ENCODE measurements at places on chromosomes 5 and 9.
A peak's percentile ranks its signal among the peaks of the same experiment; 100 is the strongest.

GRCh38 chr9:98456156-98456613, 200.7 kb upstream of the TBC1D2 start:
- no peak for DNase-seq

DNA sequence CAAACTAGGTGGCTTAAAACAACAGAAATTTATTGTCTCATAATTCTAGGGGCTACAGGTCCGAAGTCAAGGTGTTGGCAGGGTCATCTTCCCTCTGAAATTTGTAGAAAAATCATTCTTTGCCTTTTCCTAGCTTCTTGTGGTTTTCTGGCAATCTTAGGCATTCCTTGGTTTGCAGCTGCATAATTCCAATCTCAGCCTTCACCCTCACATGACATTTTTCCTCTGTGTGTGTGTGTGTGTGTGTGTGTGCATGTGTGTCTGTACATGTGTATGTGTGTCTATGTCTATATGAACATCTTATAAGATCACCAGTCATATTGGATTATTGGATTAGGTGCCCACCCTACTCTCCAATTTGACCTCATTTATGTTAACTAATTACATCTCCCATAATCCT, 330.6 kb downstream of the CHSY3 start:
- no peak for DNase-seq

DNA sequence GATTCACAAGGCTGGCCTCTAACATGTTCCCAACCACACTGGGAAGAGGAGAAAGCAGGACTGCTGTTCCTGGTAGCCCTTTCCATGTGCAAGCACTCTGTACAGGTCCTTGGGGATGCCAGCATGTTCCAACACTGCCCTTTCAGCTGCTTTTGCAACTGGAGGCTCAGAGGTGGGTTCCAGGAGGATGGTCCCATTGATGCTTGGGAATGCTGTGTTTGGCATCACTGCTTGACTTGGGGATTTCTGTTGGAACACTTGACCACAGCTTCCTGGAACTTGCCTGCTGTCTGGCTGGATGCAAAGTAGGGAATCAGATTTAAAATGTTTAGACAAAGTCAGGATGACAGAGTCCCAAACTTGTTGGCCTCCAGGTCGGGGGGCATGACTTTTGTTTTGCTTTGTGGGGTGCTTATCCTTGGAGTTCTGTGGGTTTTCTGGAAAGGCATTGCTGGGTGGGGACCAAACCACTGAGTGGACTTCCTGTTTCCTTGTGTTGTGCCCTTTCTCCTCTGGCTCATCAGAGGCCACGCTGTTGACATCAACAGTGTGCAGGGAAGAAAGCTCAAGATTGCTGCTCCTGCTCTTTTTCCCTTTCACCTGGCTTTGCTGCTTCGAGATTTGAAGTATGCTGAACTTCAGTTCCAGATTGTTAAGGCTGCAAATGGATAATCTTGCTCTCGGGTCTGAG, 148.5 kb upstream of the RPS23 start:
- DNase-seq: no peak

DNA sequence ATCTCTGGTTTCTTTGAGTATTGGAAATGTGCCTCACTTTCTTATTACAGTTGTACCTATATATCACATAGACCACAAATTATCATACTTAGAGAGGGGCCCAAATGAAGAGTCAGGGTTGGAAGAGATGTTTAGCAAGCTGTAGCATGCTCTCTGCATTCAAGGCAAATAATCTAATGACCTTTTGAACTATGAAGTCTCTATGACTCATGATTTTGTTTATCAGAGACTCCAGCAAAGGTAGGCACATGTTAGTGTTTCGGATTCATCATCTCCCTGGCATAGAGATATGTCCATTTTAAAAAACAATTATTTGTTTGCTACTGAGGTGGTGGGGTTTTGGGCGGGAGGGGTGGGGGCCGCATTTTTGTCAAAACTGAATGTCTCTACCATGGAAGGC, 2000.1 kb downstream of the EFNA5 start:
- DNase-seq: no peak

DNA sequence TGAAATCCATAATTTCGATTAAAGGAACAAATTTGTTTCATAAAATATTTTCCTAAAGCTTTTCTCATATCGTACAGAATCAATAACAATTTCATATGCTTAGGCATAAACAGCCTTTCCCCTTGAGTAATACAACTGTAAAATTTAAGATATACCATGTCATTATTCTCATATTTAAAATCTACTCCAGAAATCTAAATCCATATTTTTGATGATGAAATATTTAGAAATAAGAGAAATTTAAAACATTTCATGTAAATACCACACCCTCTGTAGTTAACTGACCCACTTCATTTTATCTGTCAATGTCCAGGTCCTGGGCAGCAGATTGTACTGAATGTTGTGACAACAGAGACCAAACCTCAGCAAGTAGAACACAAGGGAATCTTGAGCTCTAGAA, 5.1 kb downstream of the POC5 start:
- DNase-seq: no peak

DNA sequence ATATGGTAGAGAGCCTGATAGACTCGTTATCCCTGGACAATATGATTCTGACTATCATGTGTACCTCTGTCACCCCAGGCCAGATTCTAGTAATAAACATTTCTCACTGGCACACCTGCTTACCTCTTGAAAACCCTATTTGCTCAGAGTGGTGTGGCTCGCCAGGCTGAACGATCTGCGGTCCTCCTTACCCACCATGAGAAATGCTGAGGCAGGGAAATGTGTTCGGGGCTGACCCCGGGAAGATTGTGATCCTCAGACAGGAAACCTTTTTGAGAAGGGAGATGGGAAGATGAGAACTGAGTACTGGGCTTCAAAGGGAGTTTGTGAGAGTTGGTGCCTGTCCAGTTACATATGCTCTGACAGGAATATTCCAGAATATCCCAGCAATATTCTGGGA, 10.7 kb upstream of the PRXL2C start:
- no peak for DNase-seq

DNA sequence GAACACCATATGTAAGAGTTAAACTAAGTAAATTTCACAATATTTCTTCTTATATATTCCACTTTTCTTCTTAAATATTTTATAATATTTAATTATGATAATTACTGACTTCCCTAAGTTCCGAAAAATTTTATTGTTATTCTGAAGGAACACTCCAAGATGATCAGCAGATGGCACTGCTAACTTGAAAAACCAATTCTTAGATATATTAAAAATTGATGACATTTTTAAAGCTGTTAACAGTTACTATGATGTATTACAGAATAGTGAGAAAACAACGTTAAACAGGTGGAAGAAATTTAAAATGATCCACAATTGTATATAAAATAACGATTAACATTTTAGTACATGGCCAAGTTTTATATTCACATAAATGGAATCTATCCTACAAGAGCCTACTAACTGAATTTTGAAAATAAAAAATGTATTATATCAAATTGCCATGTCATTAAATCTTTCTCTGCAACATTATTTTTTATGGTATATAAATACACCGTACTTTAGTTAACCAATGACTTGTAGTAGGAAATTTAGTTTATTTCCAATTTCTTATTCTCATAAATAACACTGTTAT, 30.1 kb upstream of the MUSK start:
- DNase-seq: peak; percentile 38

- no peak for DNase-seq
These were observed 400.9 kb upstream of the IRX1 start for GRCh38 chr5:3194684-3195083.

DNA sequence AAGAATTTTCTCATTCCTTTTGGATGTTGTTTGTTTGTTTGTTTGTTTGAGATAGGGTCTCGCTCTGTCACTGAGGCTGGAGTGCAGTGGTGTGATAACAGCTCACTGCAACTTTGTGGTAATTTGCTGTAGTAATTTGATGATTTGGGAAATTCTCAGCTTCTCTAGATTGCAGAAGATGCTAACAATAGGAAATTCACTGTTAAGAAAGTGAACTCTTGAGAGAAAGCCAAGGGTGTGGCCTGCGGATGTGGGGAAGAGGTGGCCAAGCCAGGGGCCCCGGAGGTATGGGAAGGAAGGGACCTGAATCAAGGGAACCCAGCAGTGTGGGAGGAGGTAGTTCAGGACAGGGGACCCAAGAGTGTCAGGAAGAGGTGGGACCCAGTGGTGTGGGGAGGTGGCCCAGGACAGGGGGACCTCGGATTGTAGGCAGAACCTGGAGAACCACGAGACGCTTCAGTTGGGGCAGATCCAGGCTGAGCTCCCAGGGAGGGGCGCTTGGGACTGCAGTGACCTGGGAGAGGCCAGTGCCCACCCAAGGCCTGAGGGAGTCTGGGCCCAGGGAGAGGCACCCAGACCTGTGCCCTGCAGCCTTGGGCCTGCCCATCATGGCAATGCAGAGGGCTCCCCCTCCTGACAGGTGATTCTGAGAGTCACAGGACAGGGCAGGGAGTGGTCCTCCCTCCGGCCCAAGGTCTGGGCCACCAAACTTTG, 5.6 kb upstream of the LCN2 start:
- no peak for DNase-seq

DNA sequence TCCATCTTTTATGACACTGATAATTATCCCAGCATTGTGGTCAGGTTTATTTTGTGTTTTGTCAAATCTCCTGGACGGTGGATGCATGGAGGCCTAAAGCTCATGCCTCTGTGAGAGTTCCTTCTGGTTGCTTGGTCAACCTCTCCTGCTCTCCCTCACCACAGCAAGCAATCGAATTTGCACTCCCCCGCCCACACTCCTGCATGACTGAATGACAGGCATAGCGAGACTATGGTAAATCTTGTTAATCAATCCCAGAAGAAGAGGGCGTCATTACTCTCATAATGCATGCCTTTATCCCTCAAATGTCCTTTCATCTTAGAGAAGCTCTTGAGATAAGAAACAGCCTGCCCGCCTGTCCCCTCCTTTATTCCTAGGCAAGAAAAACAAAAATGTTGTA, 1215.0 kb upstream of the CDH9 start:
- no peak for DNase-seq

GRCh38 chr9:13845460-13845859, 468.5 kb downstream of the NFIB start:
- no peak for DNase-seq

GRCh38 chr9:76559286-76559685, 100.3 kb downstream of the GCNT1 start:
- DNase-seq: peak; percentile 22

DNA sequence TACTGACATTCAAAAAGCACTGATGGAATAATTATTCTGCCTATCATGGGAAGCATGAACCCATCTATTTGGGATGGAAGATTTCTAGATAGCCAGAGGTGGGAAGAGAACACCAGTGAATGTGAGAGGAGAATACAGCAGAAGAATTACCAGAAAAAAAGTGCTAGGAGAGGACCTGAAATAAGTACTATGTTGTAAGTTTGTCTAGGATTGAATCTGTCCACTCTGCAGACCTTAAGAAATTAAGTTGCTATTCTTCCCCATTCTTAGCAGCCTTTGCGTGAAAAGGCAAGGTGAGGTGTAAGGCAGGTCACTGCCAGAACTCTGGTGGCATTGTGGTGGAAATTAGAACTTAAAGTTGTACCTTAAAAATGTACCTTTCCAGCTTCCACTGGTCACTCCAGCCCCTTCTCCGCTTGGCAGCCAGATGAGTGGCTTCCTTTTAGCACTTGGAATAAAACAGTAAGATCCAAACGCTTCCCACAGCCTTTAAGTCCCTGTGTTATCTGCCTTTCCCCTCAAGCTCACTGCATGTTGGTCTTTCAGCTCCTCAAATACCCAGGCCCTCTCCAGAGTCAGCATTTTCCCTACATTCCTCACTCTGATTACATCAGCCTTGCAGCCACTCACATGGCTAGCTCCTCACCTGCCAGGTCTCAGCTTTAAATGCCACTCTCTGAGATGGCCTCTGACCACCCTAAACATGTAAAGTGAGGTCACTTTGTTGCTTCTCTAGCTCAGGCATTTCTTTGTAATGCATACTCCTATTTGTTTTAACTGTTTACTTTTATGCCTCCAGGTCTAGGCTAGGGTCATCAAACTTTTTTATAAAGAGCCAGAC, 253.0 kb downstream of the EPB41L4A start:
- DNase-seq: no peak

DNA sequence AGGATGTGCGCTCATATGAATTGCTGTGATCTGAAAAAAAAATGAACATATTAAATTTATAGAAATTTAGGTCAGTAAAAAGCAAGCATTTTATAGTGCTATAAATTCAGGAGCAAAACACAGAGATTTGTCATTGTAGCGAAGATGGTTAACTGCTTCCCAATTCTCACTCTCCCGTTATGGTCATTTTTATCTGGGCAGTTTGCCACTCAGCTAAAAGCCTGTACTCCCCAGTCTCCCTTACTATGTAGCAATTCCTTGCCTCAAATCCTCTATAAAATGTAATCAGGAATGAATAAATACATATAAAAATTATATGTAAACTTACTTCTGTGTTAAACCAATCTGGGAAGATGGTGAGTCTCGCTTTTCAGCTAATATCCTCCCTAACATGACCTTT, 471.5 kb downstream of the HINT1 start:
- DNase-seq: no peak

DNA sequence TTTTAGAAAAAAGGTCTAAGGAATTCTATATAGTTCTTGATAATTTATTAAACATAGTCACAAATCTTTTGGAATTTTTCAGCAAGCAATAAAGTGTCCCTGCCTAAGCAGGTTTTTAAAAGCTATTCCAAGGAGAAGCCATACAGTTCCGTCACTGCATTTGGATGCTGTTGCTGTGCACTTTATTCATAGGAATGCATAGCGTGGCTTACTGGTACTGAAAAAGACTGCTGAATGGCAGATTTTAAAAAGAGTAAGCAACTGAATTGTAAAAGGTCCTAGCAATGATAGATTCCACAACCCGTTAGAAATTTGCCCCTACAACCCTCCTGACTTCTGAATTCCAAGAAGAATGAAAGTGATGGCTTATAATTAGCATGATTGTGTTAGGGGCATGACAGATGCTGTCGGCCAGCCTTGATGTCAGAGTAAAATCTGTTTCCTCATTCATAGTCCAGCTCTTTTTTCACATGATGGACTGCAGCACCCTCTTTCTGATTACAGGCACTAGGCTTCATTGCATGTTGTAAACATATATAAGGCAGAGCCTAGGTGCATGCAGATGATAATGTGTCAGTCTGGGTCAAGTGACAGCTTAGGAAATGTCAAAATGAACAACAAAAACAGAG, 227.0 kb downstream of the PDE4D start:
- no peak for DNase-seq

- DNase-seq: no peak
These were observed 9.9 kb upstream of the ANKHD1 start for GRCh38 chr5:140391732-140392131.

DNA sequence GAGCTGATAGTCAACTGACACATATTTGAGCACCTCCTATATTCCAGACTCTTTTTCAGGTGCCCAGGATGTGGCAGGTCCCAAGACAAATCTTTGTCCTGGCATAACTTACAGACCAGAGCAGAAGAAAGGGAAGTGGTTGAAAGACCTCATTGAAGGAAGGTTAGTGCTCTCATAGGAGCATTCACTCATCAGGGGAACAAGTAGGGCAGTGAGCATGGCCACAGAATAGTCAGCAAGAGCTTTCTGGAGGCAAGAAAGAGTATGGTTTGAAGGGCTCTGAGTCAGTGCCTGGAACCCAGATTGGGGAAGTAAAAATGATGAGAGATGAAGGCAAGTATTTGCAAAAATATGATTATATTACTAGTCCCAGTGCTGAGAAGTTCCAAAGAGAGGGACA, 25.0 kb upstream of the ERMP1 start:
- no peak for DNase-seq

Data from Ammon's horn (tissue), 1 donor.